Stimulated activated naive CD8-positive, alpha-beta T cell treated with anti-CD3 and anti-CD28 coated beads, Interleukin-15, amount 100 ng/mL, for 72 hours (primary cell): ENCODE measurements at places on chromosomes 3 and 15.

DNA sequence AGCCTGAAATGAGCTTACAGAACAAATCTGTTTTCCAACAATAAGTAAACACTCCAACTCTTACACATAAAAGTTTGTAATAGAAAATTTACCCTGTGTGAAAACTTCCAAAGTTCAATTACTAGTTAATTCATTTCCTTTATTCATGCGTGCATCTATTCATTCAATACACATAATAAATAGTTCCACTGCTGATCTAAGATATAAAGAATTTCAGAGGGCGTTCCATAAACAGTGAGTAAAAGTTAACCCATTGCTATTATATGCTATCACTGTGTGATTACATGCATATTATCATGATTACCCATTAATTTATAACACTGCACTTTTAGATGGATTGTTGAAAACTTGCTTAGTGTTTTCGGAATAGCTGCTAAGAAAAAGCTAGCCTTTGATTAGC lies 36.2 kb upstream of the CFAP20DC start:
- no peak for DNase-seq

- no peak for DNase-seq
Observed at GRCh38 chr3:13768453-13768852, 111.4 kb downstream of the WNT7A start.

DNA sequence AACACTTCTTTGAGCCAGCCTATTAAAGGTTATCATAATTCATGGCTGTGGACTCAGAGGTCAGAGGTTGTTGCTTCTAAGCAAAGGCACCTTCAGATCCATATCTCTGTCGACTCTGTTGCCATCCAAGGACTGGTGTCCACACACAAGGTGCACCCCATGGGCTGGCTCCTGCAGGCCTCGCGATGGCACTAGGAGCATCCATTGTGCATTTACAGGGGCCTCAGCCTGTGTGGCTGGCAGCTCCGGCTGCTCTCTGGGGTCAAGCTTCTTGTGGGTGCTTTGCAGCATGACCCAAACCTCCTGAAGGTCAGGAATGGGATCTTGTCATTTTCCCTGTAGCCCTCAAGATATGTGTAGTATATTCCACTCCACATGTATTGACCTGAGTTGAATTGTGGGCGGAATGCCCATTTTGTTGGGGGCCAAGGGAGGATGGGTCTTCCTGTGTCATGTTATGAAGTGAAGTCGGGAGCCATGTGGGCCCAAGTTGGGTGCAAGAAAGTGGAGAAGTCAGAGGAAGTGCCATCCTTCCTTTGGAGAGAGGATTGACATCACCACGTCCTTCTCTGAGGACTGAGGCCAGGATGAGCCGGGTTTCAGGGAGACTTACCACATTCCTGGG lies 43.9 kb downstream of the CHDH start:
- no peak for DNase-seq

GRCh38 chr3:27425896-27426565 lies 56.8 kb upstream of the NEK10 start:
- DNase-seq, result no peak
